ENCODE measurements at places on chromosomes 5 and 9.

DNA sequence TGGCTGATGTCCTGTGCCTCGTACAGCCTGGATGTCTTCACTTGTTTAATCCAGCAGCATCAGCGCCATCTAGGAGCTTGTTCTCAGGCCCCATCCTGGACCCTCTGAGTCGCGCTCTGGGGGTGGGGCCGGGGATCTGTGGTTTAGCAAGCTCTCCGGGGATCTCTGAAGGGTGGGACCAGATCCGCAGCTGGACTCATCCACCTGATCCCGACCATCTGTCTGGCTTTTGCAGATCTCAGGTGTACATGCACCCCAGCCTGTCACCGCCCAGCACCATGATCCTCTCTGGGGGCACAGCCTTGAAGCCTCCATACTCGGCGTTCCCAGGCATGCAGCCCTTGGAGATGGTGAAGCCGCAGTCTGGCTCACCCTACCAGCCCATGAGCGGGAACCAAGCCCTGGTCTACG lies 15.1 kb upstream of the POMT1 start:
- no peak for DNase-seq

DNA sequence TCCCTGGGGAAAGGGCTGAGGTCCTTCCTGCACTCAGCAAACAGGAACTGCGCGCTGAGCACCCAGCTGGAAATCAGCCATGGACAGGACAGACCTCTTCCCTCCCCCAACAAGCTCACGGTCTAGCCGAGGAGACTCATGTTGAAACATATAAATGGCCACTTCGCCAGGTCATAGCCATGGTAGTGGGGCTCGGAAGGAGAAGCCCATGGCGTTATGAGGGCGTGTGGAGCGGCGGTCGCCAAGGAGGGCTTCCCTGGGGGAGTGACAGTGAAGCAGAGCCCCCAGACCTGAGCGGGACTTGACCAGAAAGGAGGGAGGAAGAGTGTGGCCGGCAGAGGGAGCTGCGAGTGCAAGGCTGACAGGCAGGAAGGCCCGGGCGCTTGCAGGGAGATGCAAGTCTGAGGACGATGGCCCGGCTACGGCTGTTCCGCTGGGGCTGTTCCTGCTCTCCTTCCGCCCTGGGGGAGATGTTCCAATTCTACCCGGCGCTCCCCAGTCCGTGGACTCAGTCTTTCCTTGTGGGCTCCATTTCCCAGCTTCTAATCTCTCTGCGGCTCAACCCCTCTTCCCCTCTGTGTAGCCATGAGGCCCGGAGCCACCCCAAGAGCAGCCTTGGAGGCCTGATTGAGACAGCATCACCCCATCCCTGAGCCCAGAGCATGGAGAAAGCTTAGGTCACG lies 43.9 kb upstream of the PRRC2B start:
- peak; percentile 93 for DNase-seq

GRCh38 chr5:36703245-36703860 lies 96.9 kb downstream of the SLC1A3 start:
- DNase-seq, result peak; percentile 37

DNA sequence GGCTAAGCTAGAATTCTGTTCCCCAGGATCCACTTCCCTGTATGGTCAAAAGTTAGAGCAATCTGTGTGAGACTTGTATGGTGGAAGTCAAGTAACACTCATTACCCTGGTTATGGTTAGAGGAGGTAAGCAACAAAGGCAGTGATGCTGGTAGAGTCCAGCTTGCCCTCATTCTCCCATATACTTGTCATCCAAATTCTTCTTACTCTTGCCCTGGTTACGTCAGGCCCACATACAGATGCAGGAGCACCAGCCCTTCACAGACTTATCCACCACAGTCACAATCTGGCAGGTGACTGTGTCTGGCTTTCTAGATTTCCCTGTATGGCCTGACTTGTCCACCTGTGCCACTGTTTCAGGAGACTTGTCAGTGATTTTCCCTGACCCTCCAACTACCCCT lies 35.4 kb downstream of the PGGT1B start:
- DNase-seq, result no peak

DNA sequence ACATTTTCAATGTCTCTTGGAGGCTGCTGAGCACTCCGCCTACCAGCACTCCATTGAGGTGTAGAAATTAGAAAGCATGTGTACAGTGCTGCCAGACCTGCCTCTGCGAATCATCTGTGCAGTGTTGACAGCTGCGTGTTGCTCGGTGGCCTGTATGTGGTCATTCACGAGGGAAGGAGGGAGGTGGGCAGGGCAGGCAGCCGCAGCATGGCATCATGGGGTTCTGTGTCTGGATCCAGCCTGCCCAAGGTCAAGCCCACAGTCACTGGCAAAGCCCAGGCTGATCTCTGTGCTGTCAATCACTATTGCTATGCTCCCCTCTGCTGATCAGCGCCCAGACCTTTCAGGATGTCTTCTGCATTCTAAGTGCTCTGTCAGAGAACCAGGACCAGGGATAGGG lies 8.0 kb upstream of the PDZD2 start:
- DNase-seq, result no peak

- DNase-seq, result peak; percentile 87
Measured at GRCh38 chr5:141603923-141604717, 14.7 kb downstream of the DIAPH1 start.

DNA sequence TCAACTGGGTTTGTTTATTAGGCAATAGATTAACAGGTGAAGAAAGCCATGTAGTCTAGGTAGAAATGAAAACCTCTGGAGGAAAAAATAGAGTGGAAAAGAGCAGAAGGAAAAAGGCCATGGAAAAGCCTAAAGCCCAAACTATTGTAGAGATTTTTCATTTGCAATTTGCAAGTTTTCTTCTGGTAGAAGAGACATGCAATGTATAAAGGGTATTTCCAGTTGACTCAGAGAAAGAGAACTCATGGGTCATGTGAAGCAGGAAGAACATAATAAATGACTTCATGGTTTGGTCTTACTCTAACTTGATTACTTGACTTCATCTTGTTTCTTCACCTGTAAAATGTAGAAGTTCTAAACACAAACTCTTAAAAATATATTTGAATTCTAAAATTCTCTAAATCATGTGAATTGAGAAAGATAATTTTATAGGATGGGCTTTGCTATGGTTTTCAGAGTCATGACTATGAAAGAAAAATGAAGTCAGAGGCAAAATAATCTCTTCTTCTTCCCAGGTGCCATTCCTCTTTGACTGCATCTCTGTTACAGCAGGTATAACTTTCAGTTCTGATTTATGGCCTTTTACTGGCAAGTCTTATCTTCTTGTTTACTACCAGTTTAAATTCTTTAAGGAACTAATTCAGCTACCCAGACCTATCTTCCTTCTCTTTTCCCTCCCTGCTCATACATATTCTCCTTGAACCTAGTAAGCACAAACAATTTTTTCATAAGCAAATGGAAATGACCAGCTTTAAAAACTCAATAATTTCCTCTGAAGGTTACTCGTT lies 47.7 kb upstream of the TMC1 start:
- DNase-seq, result peak; percentile 92

DNA sequence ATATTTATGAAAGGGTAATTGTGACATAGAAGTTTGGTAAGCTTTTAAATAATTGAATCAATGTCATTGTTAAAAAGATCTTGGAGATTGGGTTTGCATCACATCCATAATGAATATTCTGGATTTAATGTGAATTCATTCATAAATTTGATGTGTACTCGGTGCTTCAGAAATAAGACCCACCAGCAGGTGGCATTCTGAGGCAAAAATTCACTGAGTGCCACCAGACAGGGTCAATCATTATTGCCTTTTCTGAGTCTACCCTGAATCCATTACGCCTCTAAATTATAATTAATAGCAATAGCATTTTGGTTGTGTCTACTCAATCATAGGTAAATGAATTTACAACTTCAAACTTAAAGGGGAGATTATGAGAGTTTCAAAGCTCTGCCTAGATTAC lies 1.0 kb downstream of the TRPC7 start:
- DNase-seq, result no peak

- DNase-seq, result no peak
Measured at GRCh38 chr5:172736508-172737135, 34.4 kb downstream of the DUSP1 start.

All from suppressor macrophage treated with lipopolysaccharide for 1 hour (primary cell).